ENCODE measurements at places on chromosomes 1 and 21.

- DNase-seq = no peak
Measured at GRCh38 chr1:161089251-161089924, at the start of gene NECTIN4. TSS of gene NECTIN4 (minus strand) at chr1:161089558. CDS start at chr1:161089296, 262 bp downstream.

GRCh38 chr1:169676001-169676400 lies 35.4 kb downstream of the SELL start:
- no peak for DNase-seq

- no peak for DNase-seq
Measured at GRCh38 chr1:183310753-183311479, 107.3 kb downstream of the NMNAT2 start.

- no peak for DNase-seq
Measured at GRCh38 chr1:207747627-207748492, 4.0 kb upstream of the CD46 start.

DNA sequence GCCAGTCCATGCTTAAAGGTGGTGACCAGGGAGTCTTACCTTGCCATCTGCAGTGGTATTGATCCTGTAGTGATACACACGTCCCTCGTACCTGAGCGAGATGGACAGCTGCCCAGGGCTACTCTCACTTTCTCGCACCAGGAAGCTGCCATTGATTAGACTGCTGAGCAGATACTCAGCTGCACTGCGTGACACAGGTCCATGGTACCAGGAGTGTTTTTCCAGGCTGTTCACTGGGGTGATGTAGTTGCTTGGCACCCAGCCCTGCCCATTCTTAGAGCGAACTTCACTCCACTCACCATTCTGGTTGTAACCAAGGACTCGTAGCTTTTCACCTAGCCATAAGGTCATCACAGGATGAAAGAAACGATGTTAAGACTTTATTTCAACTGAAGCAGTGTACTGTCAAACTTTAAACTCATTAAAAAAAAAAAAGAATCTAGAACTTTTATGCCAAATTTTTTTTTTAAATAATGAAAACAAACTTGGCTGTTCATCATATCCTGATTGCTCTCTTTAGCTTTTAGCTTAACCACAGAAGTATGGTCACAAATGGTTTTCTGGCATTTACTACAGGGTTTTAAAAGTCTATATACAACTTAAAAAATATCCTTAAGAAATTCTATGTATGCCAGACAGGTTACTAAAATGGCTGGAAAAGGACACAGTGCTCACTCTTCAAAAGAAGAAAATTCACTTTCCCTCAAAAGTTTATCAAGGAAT lies 44.6 kb downstream of the TOR3A start:
- no peak for DNase-seq

GRCh38 chr1:35122311-35122710 lies 43.1 kb downstream of the ZMYM1 start:
- DNase-seq = no peak

GRCh38 chr1:232223183-232223708 lies 406.7 kb downstream of the SIPA1L2 start:
- no peak for DNase-seq

DNA sequence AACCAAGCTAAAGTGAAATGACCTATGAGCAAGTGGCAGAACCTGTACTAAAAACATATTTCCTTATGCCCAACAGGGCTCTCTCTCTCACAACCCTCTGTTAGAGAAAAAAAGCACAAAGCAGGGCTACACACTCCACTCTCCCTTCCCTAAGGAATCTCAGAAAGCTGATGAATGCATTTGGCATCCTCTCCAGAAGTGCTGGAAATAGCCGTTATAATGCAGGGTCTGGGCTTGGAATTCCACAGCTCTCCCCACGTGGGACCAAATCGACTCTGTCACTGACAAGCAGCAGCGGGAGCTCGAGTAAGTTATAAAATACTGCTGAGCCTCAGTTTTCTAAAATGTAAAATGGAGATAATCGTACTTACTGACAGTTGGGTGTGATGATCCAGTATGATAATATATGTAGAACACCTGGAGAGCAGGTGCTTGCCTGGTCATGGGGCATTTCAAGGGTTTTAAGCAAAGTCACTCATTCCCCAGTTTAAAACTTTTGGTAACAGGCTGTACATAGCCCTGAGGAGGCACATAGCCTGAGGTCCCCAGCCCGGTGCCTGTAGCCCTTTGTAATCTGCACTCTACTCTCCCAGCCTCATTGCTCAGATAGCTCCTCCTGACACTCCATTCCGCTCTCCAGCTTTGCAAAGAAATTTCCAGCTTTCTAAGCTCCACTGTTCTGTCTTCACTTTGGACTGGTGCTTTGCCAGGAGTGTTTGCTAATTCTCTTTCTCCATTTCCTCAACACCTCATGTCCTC lies 175.6 kb upstream of the DAB1 start:
- DNase-seq = no peak

- no peak for DNase-seq
Measured at GRCh38 chr1:203666609-203667008, 40.0 kb downstream of the ATP2B4 start.

DNA sequence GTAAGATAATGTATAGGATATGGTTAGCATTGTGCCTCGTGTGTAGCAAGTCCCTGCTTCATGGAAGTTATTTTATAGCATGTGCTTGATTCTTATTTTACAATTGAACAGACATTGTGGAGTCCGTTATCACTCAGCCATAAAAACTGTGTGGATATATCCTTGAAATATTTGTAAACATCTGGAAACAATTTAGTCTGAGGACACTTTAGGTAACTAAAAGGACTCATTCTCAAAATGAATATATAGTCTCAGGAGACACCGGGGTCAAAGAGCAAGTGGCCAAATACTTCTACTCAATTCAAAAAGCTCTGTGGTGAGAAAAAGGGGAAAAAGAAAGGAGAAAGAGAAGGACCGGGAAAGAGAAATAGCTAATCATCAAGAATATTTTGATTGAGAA lies 23.7 kb downstream of the PRRX1 start:
- no peak for DNase-seq

DNA sequence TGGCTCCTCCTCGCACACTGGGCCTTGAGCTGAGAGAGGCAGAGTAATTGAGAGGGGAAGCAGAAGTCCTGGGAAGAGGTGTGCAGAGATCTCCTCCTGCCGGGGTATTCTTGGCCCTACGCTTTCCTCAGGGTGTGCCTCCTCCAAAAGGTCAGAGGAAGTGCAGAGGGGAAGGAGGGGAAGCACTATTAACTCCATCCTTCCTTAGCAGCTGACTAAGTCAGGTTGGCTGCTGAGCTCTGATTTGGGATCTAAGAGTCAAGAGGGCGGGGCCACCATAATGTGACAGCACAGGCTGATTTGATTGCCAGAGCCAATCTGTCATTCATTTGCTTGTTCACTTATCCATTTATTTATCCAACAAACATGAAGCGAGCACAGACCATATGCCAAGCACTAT lies 12.3 kb downstream of the ATP2B4 start:
- no peak for DNase-seq

DNA sequence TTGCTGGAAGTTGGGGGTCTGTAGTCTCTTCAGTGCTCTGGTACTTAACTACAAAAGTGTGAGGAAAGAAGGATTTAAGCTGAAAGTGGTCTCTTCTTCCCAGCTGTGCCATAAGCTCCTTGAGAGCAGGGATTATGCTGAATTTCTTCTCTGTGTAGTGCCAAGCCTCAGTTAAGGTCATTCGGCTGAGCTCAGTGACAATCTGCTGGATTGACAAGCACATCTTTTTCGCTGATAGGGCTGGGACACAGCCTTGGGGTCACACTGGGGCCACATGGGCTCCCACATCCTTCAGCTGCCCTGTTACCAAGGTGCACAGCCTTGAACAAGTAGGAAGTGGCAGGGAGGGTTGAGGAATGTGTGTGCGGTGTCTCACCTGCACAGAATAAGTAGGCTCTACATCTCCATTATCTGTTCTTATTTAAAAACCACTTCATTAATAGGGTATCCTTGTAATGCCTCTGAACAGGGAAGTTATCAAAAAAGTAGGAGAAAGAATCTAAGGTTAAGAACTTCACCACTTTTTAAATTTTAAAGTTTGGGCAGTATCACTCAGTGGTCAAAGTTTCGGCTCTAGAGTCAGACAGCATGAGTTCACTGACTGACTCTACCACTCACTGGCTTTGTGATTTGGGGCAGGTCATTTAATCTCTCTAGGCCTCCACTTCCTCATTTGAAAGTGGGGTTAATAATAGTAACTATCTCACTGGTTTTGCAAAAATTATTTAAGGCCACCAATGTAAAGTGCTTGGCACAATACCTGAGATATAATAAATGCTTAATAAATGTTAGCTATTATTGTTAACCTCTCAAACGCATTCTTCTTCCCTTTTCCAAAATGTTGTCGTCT lies 10.3 kb downstream of the ZBTB40 start:
- DNase-seq = no peak

DNA sequence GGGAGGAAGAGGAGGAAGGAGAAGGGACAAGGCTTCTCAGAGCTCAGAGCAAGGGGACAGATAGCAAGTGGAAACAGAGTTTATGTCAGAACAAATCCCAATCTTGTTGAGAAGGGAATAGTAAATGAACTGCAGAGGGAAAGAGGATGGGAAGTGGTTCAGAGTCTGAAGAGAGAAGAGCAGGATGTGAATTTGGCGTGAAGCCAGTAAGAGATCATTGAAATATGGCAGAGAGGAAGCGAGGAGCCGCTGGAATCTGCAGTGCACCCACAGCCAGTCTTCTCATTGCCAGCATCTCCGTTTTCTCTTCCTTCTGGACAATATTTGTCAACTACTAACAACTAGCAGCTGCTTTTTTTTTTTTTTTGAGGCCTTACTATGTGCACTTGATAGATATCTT lies 19.1 kb downstream of the OLFML3 start:
- DNase-seq = no peak

DNA sequence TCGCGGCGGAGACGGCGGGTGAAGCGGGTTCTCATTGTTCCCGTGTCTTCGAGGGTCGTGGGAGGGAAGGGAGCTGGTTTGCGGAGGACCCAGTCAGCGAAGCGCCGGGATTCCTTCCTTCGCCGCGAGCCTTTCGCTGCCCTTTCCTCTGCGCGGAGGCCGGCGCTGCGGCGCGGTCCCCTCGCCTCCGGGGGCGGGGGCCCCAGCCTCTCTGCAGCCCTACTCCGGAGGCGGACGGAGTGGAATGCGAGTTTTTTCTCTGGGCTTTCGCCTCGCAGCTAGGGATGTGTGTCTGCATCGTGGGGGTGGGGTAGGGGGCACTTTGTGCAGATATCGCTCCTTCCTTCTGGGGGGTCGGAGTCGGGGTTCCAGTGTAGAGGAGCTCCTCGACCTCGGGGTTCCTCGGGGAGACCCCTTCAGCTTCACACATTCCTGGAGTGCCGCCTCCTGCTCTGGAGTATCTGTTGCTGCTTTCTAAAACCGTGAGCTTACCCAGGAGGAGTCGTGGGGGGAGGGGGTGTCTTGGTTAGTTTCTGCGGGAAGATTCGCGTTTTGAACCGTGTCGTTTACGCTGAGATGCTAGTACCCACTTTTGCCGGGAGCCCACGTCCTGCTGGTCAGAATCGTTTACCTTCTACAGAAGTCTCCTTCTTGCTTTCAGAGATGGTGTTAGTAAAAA lies 595 bp downstream of the RNF2 start:
- DNase-seq = peak; percentile 59

- DNase-seq = no peak
Measured at GRCh38 chr1:160953030-160953429, 1.6 kb downstream of the ITLN2 start.

GRCh38 chr1:12083766-12084165 lies 20.7 kb downstream of the TNFRSF8 start:
- no peak for DNase-seq

DNA sequence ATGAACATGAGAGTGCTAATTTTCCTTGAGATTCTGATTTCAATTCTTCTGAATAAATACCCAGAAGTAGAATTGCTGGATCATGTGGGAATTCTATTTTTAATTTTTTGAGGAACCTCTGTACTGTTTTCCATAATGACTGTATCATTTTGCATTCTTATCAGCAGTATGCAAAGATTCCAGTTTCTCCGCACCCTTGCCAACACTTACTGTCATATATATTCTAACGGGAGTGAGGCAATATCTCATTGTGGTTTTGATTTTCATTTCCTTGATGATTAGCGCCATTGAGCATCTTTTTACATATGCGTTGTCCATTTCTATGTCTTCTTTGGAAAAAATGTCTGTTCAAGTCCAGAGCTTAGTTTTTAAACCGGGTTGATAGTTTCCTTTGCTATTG lies 33.2 kb downstream of the VCAM1 start:
- DNase-seq = no peak

DNA sequence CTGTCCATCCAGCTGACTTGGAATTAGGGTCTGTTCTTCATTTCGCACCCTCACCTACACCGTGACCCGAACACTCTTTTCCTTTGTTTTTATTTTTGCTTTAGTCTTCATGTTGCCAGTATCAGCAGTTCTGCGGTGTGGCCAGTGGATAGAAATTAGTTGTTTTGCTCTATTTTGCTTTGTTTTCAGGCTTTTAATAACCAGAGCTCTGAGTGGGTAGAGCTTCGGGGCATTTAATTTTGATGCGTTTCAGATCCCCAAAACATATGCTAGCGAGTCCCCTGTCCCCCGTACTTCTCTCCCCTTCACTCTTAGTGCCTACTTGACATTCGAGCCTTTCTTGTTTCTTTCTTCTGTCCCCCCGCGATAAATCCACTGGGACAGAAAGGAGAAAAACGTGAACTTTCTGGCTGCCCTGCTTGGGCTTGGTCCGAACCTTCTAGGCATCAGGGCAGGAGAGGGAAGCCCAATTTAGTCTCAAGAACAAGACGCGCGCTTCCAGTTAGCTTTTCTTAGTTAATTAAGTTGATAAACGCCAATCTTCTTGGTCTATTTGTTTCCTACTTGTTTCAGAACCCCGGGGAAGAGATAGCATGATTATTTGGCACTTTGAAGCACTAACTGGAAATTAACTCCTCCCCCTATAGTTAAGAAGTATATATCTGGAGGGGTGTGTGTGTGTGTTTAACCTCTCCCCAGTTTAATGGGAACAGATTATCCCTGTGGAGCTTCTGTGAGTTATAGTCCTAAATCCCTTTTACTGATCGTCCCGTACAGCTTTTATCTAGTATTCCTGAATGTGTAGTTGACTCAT lies 839 bp downstream of the SWT1 start:
- DNase-seq = peak; percentile 45

DNA sequence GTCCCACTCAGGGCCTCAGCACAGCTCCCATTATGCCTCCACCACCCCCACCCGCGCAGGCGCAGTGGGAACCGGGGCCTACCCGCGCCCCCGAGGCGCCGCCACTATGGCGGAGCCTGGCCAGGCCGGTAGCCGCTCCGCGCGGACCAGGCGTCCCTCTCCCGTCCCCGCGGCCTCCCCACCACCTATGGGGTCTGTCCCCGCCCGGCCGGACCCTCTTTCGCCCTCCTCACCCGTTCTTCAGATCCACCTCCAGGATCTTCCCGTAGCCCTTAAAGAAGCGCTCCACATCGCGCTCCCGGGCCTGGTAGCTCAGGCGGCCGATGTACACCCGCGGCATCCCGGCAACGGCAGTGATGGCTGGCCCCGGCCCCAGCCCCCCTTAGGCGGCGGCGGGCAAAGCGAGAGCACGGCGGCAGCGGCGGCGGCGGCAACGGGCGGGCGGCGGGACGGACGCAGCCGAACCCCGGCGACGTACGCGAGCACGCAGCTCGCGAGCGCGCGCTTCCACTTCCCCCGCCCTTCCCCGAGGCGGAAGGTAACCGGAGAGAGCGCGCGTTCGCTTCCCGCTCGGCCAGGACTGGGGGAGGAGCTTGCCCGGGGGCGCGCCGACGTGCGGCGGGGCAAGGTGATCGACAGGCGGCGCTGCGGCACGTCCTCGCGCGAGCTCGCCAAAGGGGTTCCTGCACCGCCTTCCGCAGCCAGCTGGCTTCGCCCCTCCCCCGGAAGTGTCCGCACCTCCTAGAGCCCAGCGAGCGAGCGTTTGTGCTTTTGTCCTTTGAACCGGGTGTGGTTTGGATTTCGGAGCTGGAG lies at the start of gene SRSF4:
TSS of gene SRSF4 (minus strand) at position 488 of the 813 bp plus-strand sequence. CDS start at position 340, 148 bp downstream.
- peak; percentile 99 for DNase-seq

- DNase-seq = no peak
Measured at GRCh38 chr1:200173097-200173618, 145.6 kb downstream of the NR5A2 start.
